ENCODE measurements at places on chromosomes 6 and 20. TPM values are rescaled to one million over a fixed set of nuclear protein-coding genes. Genes with fewer than 3 reads are reported as not detected.

The RHAG gene
- not detected for polyA plus RNA-seq

The SLC32A1 gene
- polyA plus RNA-seq: not detected

The ANKRD66 gene
- polyA plus RNA-seq: not detected

The SEL1L2 gene
- polyA plus RNA-seq: not detected

The SGK2 gene
- polyA plus RNA-seq: not detected

The SEMG1 gene
- polyA plus RNA-seq: not detected
